ENCODE measurements at places on chromosomes 6 and 20.

- DNase-seq = peak; percentile 19
Measured at GRCh38 chr20:3276680-3277015, 37.7 kb upstream of the SLC4A11 start.

- no peak for DNase-seq
Measured at GRCh38 chr6:139482287-139482686, 107.8 kb upstream of the CITED2 start.

DNA sequence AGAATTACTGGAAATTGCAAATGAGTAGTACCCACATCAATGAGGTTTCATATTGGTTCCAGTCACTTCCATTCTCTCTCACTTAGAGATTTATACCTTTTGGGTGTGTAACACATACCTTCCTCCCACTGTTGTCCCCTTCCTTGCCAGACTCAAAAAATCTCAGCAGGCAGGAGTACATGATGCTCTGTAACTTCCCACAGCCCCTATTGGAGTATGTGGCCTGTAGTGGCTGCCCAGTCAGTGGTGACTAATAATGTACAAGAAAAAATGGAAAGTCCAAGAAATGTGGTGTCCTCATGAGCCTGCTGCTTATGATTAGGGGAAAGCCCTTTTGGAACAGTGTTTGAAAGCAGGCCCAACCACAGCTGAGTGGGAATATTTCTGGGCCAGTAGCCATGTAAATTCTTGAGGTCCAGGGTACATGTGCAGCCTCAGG is 312.0 kb downstream of the ZFAND3 start:
- no peak for DNase-seq

DNA sequence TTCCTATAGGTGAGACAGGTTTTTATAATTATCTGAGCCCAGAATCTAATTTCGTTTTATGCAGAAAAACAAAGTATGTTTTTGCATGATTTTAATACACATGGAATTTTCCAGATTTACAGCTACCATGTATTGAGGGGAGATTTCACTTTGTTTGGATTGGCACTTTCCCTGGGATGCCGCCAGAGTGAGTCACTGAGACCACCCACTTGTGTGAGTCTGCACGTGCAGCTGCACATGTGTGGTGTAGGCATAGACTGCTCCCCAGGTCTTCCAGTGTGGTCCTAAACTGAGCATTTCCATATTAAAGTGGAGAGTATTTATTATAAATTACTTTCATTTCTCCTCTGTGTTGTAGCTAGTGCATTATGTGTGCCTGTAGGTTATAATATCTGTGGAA is 186.8 kb downstream of the UBE3D start:
- DNase-seq = no peak

GRCh38 chr6:20575125-20575524 is 40.9 kb downstream of the CDKAL1 start:
- DNase-seq = peak; percentile 84

GRCh38 chr6:6919173-6919572 is 188.6 kb upstream of the RREB1 start:
- no peak for DNase-seq

DNA sequence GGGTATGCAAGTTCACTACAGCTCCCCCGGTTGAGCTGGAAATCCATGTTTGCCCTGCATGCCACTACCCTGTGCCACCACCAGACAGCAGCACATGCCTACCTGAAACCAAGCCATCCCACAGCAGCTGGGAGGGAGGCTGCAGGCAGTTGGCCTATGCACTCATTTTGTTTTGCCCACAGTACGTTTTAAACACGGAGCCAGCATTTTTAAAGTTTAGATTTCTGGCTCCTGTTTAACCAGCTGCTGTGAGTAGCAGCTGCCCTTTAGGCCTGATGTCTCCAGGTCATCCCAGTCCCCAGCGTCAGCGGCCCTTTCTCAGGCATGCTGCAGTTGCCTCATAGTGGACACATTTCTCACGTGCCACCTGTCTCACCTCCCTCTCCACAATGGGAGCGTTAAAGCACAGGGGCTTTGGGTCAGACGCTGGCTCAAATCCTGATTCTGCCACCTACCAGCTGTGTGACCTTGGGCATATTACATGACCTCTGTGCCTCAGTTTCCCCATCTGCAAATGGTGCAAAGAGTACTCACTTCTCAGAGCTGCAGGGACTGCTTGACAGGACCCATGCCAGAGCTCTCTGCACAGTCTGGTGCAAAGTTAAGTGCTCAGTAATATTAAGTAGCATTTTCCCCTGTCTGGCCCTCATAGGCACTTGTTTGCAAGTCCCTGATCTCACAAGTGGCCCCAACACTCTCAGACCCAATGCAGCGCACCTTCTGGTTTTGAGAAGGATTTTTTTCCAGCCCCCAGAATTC is 8.2 kb upstream of the UBE2V1 start:
- peak; percentile 88 for DNase-seq

GRCh38 chr6:36753671-36754405 is 56.2 kb downstream of the RAB44 start:
- no peak for DNase-seq

DNA sequence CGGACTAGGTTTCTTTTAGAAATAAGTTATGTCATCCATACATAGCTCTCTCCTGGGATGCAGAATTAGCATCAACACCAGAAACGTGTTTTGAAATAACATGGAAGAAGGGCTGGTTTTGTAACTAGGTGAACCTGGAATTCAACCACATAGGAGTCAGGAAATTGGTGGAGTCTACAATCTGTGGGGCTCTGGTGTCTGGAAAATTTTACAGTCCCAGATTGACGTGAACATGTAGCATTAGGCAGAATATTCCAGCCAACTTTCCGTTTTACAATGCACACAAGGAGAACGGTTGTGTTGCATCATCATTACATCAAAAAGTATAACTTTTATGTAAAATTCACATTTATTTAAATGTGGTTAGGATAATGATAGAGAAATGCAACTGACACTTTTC is 1.9 kb downstream of the KCNQ5 start:
- DNase-seq = no peak

DNA sequence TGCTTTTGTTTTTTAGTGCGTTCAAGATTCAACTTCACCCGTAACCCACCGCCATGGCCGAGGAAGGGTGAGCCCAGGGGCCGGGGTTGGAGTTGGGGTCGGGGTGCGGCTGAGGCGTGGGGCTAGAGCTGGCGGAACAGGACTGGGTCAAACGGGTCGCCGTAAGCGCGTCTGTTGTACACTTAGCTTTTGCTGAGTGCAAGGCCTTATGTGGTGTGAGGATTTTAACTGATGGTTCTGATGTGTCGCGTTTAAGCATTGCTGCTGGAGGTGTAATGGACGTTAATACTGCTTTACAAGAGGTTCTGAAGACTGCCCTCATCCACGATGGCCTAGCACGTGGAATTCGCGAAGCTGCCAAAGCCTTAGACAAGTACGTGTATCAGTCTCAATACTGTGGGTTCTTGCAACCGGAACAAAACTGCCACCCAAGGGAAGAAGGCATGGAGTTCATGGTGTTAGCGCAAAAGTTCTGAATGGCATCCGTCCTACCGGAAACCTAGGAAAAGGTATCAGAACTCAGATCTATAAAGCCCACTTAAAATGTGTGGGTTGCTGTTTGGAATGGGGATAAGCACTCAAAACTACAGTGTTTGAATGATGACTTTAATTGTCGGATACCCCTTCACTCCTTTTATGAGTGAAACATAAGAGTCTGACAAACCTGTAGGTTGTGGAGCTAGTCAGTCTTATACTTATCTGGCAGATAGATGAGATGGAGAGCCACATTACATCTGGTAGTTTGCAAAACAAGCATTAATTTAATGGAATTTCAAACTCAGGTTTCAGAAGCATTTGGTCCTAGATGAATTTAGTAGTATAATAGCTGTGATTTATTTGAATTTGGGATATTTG is 574 bp downstream of the RPS12 start:
- DNase-seq = no peak

DNA sequence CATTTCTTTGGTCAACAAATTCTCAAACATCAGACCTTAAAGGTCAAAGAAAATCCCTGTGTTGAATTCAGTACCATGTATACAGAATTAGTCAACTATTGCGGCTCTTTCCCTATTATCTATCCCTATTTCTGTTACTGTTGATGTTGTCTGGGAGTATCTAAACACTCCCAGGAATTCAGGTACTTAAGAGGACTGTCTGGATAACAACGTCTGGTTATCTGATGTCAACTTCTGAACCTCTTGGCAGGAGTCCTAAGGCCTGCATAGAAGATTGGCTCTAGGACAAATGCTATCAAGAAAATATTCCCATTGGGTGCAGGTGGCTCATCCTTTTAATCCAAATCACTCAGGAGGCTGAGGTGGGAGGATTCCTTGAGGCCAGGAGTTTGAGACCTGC is 255.6 kb downstream of the KHDC1L start:
- no peak for DNase-seq

- no peak for DNase-seq
Measured at GRCh38 chr6:36297051-36297450, 27.2 kb downstream of the PNPLA1 start.

GRCh38 chr6:155228546-155229166 is 35.2 kb upstream of the CLDN20 start:
- no peak for DNase-seq

DNA sequence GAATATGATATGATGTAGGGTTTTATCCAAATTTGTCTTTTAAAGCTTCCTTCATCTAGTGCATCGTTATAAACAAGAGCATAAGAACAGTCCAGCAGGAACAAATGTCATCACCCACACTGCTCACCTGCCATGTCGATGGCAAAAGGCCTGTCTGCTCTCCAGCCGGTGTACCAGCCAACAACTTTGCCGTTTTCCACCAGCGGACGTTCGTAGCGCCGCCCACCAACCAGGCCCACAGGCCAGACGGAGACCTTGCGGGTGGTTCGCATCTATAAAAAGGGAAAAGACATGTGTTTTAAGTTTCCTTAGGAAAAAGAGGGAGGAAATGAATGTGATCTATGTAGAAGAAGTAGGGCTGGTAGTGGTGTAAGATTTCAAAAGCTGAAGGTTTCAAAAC is 62.9 kb downstream of the B3GAT2 start:
- no peak for DNase-seq

DNA sequence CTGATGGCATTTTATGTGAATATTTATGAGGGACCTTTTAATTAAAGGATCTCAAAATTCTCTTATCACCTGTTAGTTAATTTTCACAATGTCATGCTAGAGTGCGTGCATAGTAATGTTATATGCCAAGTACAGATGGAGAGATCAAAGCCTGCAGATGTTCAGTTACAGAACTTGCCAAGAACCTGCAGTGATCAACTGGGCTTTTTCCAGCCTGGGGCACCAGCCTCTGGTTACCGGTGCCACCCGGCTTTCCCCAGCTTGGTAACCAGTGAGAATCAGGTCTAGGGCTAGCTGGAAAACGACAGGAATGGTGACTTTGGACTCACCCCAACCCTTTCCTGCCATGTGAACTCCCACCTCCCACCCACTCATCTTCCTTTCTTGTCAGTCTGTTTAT is 91.8 kb downstream of the CAP2 start:
- DNase-seq = no peak

GRCh38 chr6:55696501-55696900 is 117.5 kb upstream of the HMGCLL1 start:
- no peak for DNase-seq

DNA sequence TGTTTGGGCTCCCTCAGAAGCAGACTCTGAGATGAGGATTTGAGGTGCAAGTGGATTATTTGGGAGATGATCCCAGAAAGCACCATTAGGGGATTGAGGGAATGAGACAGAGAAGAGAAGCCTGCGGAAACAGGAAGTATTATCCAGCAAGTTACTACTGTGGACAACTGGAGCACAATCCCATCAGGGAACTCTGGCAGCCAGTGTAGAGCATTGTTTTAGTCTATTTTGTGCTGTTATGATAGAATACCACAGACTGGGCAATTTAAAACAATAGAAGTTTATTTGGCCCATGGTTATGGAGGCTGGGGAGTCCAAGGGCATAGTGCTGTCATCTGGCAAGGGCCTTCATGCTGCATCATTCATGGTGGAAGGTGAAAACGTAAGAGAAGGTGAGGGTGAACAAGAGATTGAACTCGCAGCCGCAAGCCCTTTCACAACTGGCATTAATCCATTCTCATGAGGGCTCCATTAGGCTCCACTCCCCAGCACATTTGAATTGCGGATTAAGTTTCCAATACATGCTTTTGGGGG is 43.5 kb upstream of the SLC9A8 start:
- no peak for DNase-seq

DNA sequence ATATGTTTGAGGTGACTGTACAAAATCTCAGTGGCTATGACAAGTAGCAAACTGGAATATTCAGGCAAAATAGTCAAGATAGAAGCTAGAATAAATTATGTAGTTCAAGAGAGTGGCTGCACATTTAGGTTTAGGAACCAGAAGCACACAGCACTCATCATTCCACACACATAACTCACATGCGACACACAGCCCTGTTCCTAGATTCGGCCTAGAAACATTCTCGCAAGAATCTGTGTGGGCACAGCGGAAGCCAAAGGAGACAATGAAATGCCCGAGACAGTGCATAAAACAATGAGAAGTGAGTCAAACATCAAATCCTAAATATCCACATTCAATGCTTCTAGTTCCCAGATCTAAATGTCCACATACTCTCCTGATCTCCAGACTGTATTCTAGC is 9.5 kb upstream of the SUPT3H start:
- no peak for DNase-seq

- DNase-seq = no peak
Measured at GRCh38 chr20:50038574-50038991, 55.8 kb downstream of the SNAI1 start.

DNA sequence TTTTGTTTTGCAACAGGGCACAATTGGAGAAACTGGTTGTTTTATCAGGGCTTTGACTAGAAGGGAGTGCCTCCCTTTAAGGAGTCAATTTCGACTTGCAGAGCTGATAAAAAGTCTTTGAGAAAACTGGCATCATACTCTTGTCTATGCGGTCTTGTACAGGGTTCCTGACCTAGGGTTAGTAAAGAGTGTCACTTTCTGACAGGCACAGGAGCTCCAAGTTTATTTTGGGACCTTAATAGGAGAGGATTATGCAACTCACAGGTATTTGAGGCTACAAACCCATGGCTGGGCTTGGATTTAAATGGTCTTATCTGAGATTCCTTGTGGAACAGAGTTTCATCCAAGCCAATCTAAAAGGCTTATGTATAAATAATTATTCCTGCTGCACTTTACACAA is 365.4 kb downstream of the HTR1B start:
- no peak for DNase-seq

DNA sequence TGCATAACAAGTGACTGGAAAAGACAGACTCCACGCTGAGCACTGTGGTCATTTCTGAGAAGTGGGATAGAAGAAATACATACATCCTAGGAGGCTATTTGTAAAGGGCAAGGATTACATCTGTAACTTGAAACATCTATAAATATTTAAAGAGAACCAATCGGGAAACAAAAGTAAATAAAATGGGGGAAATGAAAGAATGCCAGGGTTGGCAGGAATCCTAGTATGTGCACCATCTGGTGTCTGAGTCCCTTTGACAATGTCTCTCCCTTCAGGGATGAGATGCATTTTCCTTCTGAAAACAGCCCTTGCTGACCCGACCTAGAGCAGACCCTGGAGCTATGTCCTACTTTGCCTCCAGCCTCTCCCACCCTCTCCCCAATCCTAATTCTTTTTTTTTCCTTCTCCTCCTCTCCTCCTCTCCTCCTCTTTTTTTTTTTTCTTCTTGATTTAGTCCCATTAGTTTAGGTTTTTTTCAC is 53.2 kb downstream of the VSTM2L start:
- no peak for DNase-seq

GRCh38 chr6:87200469-87201175 is 45.3 kb downstream of the ZNF292 start:
- DNase-seq = no peak

Data from common myeloid progenitor, CD34-positive (primary cell).